ENCODE measurements at places on chromosomes 4 and X.

- DNase-seq: no peak
These were observed 10.3 kb downstream of the FAM3A start for GRCh38 chrX:154505734-154506133.

DNA sequence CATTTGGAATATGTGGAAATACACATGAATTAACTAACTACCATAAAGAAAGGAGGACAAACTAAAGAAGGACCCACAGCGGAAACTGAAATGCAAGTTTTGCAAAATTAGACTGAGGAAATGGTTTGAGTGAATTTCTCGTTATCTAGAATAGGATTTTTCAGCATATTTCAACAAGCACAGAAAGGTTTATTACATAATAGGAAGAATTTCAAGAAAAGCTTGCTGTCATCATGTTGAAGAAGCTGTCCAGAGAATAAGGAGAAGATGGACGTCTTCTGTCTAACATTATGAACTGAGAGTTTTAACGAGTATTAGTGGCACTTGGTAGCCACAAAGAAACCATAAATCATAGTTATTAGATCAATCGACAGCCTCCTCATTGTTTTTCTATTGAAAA lies 45.0 kb downstream of the TEC start:
- no peak for DNase-seq

DNA sequence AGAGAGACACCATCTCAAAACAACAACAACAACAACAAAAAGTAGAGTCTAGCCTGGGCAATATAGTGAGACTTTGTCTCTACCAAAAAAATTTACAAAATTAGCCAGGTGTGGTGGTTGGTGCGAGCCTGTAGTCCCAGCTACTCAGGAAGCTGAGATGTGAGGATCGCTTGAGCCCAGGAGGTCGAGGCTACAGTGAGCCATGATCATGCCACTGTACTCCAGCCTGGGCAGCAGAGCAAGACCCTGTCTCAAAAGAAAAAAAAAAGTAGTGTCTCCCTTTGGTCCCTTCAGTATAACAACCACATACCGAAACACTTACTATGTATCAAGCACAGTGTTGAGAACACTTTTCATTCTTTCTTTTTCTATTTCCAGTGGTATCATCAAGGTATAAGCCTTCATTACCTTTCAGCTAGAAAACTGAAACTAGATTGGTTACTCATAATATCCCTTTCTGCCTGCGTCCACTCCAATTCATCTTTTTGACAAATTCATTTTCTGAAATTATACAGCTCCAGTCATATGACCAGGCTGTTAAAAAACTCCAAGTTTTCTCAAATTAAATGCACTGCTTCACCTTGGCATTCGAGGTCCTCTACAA lies 54.1 kb downstream of the RPS6KA3 start:
- peak; percentile 44 for DNase-seq

GRCh38 chr4:136342666-136343065 lies 1189.6 kb downstream of the PCDH18 start:
- no peak for DNase-seq

GRCh38 chr4:6307230-6307629 lies 37.6 kb downstream of the WFS1 start:
- DNase-seq: no peak
